Activated gamma-delta T cell treated with Interleukin-2 at 50 U/mL for 16 hours (primary cell): ENCODE measurements at places on chromosomes 1 and 21.

DNA sequence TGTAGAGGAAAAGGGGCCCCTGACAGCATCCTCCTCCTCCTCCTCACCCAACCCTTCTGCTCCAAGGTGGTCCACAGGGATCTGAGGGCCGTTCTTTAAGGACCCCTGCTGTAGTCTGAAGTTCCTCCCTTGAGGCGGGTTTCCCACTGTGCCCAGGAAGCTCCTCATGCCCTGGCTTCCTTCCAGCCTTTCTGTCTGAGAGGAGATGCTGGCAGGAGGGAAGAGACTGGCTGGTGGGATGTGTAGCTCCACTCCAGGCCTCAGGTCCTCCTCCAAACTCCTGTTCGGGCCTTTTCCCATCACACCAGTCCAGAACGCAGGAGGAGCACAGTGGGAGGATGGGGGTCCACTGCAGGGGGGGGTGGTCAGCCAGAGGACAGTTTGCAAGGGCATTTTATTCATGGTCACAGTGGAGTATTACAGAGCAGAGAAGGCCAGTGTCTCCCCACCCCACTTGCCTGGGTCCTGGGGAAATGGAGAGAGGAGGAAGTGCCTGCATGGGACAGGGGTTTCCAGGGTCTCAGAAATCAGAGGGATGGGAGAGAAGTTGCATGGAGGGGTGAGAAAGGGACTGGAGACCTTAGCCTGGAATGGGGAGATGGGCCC lies 7.8 kb downstream of the ETV3L start:
- no peak for DNase-seq

DNA sequence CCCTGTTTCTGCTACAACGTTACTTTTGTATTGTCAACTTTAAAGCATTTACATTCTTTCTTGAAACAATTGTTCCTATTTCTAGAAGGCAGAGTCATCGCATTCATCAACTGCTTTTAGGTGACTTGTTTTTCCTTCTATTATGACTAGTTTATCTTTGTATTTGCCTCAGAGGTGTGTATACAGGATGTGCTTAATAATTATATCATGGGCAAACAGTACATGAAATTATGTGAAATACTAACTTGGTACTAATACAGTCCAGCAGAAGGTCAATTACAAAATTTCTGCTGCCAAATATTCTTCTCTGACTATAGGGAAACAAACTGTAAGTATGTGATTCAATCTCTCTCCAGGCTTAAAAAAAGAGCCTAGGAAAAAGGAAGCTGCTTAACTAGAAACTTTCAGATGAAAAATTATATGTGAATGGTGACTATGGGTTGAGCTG lies 101.6 kb downstream of the C4BPA start:
- DNase-seq = no peak

GRCh38 chr1:39575191-39576015 lies 1.2 kb downstream of the PABPC4 start:
- peak; percentile 32 for DNase-seq

- DNase-seq = peak; percentile 37
Observed at GRCh38 chr1:2416403-2416802, 4.0 kb upstream of the PEX10 start.

- no peak for DNase-seq
Observed at GRCh38 chr1:186418503-186418902, 42.4 kb downstream of the PDC start.

GRCh38 chr1:95496773-95497172 lies 262.8 kb downstream of the RWDD3 start:
- DNase-seq = no peak

- no peak for DNase-seq
Observed at GRCh38 chr1:11071463-11072215, 11.8 kb upstream of the SRM start.

GRCh38 chr1:182003025-182003725 lies 58.3 kb downstream of the ZNF648 start:
- no peak for DNase-seq

DNA sequence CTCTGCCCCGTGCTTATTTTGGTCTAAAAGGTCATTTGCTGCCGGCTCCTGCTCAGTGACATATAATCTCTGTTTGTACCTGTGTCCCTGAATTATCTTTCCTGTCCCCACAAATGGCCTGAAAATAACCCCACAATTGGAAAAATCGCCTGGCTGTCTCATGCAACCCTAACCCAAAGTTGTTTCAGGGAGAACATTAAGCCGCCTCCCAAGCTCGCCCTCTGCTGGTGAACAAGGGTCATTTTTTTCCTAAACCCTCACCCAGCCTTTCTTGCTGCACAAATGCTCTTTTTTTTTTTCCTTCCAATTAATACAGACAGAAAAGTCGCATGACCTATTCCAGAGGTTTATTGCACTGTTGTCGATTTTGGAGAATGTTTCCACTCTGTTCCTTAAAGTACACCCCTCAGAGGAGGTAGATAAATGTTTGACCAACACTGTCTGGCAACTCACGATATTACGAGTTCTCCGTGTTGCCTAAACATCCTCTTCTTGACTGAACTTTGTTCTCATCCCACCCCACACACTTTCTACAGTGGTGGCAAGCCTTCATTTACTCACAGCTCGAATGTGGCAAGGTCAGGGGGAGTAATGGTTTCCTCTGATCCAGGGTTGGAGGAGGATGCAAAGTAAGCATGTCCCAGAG lies 148.7 kb downstream of the ZZZ3 start:
- peak; percentile 60 for DNase-seq

- no peak for DNase-seq
Observed at GRCh38 chr1:20344738-20345137, 54.1 kb downstream of the VWA5B1 start.

GRCh38 chr1:17441993-17442357 lies 2.5 kb upstream of the RCC2 start:
- DNase-seq = no peak

GRCh38 chr1:230352537-230352936 lies 73.6 kb downstream of the PGBD5 start:
- DNase-seq = no peak

DNA sequence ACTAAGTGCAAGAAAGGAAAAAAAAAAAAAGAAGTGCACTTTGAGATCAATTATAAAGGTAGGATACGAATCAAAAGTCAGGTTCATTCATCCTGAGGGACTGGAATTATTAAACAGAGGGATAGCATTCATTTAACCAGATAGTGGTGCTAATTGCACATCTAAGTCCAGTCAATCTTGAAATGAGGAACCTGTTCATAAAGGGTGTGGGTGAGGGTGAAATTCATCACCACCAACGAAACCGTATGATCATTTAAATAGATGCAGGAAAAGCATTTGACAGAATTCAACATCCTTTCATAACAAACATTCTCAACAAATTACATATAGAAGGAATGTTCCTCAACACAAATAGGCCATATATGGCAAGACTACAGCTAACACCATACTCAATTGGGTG lies 5.6 kb downstream of the CTSS start:
- no peak for DNase-seq

- DNase-seq = no peak
Observed at GRCh38 chr21:45859041-45859761, 122.4 kb upstream of the COL6A1 start.

GRCh38 chr1:162300057-162300917 lies 76.4 kb downstream of the SPATA46 start:
- DNase-seq = no peak

GRCh38 chr1:25051906-25052305 lies 121.8 kb upstream of the RUNX3 start:
- no peak for DNase-seq

DNA sequence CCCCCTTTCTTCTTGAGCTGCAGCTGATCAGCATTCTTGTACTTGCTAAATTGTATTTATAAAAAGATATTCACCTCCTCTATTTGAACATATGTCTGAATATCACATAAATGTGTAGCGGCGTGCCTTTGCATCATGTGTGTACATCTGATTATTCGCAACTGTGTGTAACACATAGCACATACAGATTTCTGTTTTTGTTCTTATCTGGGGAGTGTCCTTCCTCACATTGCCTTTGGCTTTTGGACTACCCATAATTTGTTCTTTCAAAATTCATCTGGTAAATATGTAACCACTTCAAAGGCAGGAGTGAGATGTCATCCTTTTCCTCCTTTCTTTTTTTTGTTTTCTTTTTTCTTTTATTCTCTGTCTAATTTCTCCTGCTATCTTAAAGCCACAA lies 113.6 kb downstream of the PBX1 start:
- DNase-seq = no peak

GRCh38 chr1:4494558-4494957 lies 159.9 kb upstream of the AJAP1 start:
- DNase-seq = no peak

- DNase-seq = peak; percentile 40
Observed at GRCh38 chr1:109089242-109090015, 1.1 kb upstream of the TMEM167B start.

- DNase-seq = no peak
Observed at GRCh38 chr1:176691251-176692228, 228.6 kb downstream of the PAPPA2 start.

DNA sequence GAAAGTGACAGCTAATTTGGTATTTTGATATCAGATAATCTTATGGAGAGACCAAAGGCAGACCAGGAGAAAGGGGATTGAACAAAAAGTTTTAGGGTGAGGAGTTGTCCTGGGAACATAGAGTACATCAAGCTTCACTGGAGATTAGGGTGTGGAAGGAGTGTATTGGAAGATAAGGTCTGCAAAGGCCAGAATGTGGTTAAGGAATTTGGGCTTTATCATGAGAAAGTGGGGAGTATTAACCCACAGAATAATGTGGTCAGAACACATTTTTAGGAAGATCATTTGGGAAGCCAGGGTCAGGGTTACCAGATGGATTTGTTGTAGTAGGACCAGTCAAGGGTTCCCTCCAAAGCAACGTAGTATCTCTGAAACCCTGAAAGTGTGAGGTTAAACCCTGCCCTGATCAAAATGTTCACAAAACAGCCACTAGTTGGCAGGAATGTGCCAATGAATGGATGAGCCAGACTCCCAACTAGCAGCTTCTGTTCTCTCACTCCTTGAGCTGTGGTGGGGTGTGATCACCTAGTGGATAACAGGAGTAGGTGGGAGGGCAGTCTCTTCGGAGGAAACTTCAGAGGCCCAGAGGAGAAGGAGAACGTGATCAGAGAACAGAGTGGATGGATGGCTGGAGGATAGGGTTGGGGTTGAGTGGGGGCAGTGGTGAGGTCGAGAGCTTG lies 35.8 kb downstream of the SLC2A1 start:
- peak; percentile 59 for DNase-seq

- DNase-seq = no peak
Observed at GRCh38 chr21:16913010-16913409, 599.8 kb upstream of the CXADR start.

DNA sequence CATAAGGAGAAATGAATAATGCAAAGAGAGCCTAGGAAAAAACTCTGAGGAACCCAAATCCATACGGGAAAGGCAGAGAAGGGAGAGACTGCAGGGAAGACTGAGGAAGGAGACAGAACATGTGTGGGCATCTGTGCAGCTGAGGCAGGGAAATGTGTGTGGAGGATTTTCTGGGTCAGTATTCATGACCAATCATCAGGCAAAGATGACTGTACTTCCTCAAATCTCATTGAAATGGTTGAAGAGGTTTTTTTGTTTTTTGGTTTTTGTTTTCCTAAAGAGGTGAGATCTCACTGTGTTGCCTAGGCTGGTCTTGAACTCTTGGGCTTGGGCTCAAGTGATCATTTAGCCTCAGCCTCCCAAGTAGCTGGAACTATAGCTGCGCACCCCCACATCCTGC lies 15.7 kb downstream of the DIP2A start:
- no peak for DNase-seq

DNA sequence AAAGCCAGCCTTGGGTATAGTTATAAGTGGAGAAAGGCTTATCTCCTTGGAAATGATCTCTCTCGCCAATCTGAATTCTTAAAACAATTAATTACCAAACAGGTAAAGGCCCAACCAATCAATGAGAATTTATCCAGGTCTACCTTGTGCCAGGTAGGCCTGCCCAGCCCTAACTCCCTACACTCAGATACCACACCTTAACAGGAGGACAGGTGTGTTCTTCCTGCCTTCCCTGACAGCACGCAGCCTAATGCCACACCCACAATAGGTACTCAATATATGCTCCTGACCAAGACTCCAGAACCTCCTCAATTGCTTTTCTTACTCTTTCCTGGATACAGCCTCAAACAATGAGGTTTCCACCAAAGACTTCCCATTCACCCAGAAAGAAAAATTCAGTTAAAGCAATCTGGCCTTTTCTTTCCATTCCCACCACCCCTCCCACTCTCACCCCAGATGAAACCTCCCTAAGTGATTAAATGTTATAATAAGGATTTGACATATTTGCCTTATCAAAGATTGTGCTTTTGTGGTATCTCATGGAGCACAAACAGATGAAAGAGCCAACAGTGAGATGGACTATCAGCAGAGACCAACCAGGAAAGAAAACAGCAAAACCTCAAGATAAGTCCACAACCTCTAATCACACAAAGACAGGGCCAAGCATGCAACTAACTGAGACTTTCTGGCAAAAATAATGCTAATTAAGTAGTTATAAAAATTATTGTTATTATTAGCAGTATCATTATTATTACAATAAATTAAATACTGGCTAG lies 25.6 kb downstream of the TRABD2B start:
- DNase-seq = no peak

DNA sequence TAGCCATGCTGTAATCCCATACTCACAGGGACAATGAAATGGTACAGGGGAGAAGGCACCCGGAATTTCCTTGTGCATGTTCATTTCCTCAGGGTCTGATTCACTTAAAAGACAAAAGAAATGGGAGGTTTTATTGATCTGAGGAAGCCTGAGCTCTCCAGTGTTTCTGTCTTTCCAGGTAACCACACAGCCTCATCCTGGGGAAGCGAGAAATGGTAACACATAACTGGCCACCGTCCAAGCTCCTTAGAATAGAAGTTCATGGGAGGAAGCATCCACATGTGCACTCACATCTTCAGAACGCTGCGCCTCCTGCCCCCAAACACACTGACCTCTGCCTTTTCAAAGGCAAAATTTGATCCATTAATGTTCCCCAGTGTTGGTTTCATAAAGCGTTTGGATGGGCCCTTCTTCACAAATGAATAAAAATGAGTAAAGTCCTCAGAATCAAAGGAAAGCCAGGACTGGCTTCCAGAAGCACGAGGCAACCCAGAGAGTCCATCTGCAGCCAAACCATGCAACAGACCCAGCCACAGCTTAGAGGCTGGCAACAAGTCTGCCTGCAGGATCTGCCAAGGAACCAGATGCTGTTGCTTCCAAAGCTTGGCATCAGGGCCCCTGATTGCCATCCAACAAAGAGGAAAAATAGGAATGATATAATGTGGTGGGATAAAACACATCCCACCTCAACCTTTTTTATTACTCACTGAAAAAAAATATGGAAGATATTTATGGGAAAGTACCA lies 120.3 kb downstream of the ZBTB18 start:
- no peak for DNase-seq

GRCh38 chr1:109762821-109763645 lies 690 bp downstream of the EPS8L3 start:
- no peak for DNase-seq

- DNase-seq = no peak
Observed at GRCh38 chr1:160544647-160545046, 21.6 kb upstream of the SLAMF6 start.
